ENCODE measurements at places on chromosomes 7 and 10.
A peak's percentile ranks its signal among the peaks of the same experiment; 100 is the strongest.

- no peak for DNase-seq
Observed at GRCh38 chr7:50481867-50482266, 31.7 kb upstream of the FIGNL1 start.

DNA sequence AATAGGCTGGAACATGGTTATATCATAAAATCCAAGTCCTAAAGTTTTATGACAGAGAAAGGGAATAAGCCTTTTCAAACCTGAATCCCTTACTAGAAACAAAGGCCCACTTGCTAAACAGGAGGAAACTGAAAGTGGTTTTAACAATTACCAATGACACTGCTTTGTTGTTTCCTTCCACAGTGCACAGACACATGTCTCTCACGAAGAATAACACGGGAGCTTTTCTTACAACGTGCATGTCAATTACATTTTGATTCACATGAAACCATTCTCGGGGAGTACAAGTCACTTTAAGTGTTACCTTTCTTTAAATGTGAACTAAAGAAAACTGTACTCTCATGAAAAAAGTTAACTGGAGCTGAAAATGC is 1.4 kb downstream of the MRPS33 start:
- DNase-seq = no peak

- no peak for DNase-seq
Observed at GRCh38 chr7:105971845-105972244, 8.8 kb downstream of the CDHR3 start.

GRCh38 chr10:102436312-102436711 is 3.9 kb upstream of the CUEDC2 start:
- no peak for DNase-seq

GRCh38 chr7:44748948-44749731 is 493 bp downstream of the ZMIZ2 start:
- peak; percentile 37 for DNase-seq

GRCh38 chr7:441684-442421 is 77.8 kb downstream of the PDGFA start:
- no peak for DNase-seq

DNA sequence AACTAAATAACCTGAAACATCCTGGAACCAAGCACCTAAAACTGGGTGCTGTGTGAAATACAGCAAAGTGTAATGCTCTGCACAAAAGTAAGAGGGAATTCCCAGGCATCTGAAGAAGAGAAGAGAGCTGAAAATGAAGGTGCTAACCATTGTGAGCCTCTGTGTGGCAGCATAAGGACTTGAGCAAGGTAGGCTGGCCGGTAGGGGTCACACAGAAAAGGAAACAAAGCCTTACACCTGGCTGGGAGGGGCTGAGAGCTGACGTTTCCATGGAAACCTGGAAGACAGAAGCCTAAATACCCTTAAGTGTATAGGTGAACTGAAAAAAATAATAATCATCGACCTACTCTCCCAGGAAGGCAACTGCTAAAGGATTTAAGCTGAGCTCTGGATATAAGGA is 48.6 kb downstream of the CUL1 start:
- no peak for DNase-seq

DNA sequence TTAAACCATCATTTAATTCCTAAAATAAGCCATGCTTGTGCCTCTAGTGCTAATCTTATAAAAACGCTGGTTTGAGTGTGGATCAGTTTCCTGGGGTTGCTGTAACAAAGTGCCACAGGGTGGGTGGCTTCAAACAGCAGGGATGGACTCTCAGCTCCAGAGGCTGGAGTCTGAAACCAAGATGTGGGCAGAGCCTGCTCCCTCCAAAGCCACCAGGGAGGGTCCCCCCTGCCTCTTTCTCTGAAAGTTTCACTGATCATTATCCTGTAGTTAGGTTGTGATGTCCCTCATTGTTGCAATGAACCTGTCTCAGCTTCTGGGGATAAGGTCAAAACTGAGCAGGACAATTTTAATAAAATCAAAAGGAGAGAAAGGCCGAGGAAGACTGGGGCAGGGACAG is 251.9 kb upstream of the TCERG1L start:
- DNase-seq = no peak

- DNase-seq = no peak
Observed at GRCh38 chr7:93161181-93161762, 13.1 kb upstream of the SAMD9L start.

- no peak for DNase-seq
Observed at GRCh38 chr10:48550071-48550691, 54.7 kb downstream of the ARHGAP22 start.

DNA sequence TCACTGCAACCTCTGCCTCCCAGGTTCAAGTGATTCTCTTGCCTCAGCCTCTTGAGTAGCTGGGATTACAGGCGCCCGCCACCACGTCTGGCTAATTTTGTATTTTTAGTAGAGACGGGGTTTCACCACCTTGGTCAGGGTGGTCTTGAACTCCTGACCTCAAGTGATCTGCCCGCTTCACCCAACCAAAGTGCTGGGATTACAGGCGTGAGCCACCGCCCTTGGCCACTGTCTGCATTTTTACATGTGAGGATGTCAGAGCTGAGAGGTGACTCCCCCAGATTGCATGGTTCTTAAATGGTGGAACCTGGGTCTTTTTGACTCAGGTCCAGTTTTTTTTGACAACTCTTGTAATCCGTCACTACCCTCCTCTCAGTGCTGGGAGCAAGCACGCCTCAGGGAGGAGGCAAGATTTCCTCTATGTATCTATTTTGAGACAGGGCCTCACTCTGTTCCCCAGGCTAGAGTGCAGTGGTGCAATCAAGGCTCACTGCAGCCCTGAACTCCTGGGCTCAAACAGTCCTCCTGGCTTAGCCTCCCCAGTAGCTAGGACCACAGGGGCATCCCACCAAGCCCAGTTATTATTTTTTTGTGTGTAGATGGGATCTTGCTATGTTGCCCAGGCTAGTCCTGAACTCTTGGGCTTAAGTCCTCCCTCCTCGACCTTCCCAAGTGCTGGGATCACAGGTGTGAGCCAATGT is 1.2 kb upstream of the SRRT start:
- DNase-seq = no peak

DNA sequence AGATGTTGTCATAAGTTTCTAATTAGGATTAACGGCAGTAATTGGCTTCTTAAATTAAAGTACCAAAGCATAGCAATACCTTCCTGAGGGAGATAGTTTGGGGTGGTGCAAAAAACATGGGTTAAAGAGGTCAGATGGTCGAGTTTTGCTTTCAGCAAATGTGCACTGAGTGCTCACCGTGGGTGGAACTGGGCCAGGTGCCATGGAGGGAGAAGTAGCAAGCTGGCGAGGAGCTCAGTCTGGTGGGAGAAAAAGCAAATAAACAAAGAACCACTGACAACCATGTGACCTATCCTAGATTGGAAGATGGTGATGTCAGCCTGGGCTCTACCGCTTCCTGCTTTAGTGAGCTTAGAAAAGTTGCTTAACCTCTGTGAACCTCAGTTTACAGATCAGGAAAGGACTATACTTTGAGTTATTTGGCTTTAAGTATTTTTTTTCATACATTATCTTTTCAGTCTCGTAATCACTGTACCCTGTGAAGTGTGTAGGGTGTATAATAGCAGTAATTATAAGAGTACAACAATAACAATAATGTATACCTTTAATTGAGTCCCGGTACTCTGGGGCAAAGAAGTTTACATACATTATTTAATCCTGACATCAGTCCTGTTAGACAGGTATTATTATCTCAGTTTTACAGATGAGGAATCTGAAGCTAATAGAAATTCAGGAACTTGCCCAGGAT is 69.0 kb upstream of the PDCD4 start:
- peak; percentile 77 for DNase-seq

DNA sequence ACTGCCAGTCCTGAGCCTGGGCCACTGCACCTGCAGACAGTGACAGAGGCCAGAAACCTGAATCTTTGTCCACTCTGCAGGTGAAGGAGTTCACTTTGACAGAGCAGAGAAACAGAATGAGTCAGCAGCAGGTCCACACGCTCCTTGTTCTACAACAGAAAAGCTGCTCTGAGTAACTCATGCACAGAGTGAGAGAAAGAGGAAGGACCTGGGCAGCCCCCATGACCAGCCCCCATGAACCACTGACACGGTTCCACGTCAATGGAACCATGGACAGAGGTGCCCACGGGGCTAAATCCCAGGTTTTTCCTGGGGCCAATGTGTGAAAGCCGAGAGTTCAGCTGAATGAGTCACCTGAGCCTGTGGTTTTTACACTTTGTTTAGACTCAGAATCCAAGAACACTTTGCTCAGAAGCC is 40.8 kb upstream of the CTBP2 start:
- no peak for DNase-seq

DNA sequence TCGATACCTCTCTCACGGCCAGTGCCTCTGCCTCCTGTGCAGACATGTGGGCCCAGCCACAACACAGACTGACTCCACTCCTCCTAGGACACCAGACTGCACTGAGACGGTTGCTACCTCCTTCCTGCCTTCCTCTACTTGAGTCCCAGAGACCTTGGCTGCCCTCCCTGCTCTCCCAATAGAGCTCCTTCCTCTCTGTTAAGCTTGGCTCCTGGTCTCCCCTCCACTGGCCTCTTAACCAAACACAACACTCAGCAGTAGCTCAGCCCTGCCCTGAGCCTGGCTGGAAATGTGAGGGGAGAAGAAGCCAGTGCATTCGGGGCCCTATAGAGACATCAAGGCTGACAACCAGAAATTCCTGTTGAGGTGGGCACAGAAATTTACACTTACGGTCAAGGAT is 102.0 kb downstream of the HTR5A start:
- no peak for DNase-seq

DNA sequence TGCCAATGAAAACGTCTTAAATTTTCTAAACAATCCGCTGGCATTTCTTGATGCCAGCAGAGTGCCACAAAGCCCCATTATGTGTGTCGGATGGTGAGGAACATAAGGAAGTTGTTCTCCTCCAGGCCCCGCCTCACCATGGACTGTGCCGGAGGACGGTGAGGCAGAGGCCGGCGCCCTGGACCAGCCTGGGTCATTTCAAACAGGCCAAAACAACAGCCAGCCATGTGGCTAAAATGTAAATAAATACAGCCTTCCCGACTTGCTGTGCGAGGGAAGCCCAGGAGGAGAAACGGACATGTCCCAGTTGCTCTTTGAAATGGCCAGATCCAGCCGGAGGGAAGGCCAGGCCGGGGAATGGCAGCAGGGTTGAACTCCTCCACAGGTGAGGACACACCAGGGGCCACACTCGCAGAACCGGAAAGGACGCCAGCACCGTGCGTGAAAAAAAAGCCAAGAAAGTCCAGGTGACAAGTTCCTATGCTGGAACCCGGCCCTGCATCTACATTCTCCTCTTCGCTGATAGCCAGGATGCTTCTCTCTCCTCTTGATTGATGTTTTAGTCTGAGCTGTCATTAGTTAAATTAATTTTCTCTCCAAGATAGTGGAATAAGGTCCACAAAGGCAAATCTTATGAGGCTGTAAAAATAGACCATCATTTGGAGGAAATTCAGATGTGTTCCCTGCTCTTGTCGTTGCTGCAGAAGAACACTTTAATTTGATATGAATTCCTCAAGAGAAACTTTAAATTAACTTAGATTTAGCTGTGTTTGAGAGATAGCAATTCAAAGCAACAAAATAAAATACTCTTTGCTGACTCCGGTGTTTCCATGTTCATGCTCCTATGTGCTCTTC is 64.6 kb downstream of the EBF3 start:
- DNase-seq = no peak

GRCh38 chr7:44394636-44395035 is 69.2 kb upstream of the CAMK2B start:
- DNase-seq = peak; percentile 3

DNA sequence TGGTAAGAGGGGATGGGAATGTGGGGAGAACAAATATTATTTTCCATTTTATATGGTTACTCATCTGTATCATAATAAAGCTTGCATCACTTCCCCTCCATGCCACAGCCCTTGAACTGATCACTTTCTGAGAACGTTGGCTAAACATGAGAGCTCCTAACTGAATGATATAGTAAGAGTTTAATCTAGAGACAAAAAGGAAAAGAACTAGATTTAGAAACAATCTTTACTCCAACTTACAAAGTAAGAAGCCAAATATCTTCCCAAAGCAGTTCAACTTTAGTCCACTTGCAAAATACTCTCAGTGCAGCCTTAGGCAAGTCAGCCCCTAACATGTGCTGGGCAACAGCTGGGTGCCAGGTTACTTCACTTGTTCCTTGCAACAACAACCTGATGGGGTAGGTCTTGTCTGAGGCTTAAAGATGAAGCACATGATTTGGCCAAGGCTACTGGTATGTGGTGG is 20.3 kb downstream of the SMURF1 start:
- DNase-seq = no peak

- DNase-seq = no peak
Observed at GRCh38 chr10:24378126-24378920, 169.4 kb downstream of the KIAA1217 start.

- DNase-seq = no peak
Observed at GRCh38 chr7:107792364-107792763, 10.7 kb downstream of the SLC26A3 start.

DNA sequence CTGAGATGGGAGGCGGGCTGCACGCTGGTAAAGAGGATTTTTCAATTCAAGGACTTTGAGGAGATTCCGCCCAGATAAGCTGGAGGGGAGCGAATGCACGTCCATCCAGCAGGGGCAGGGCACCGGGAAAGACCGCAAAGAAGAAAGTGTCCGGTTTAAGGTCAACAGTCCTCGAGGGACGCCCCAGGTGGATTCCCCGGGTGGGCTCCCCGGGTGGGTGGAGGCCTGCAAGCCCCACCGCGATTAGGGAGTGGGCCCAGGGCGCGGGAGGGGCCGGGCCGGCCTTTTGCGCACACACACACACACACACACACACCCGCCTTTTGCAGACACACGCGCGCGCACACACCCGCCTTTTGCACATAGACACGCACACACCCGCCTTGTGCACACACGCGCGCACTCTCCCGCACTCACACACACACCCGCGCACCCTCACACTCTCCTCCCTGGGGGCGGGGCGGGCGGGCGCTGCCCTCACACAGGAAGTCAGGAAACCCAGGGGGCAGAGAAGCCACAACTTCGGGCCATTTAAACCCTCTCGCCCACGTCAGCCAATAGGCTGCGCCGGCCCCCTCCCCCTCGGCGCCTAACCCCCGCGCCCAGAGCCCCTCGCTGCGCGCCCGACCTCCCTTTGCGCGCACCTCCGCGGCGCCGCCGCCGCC is 615 bp downstream of the ARHGAP12 start:
- peak; percentile 80 for DNase-seq

- DNase-seq = no peak
Observed at GRCh38 chr7:13327669-13328068, 640.2 kb downstream of the ARL4A start.

DNA sequence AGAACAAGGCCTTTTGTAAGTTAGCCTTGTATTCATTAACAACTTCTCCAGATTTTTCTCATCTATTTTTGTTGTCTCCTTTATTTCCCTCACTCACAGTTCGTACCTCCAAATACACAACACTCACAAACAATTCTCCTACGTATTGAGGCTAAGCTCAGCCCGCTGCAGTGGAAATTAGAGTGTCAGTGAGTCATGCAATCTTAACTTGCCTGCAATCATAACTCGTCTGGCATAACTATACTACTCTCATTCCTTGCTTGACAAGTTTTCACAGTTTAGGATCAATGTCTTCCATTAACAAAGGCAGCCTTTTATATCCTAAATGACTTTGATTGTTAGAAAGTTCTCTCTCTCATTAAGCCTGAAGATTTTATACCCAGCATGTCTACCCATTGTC is 23.8 kb downstream of the TMEM196 start:
- no peak for DNase-seq

Measured in left hindlimb (tissue), 1 donor.